ENCODE measurements at places on chromosomes 1 and 21.

DNA sequence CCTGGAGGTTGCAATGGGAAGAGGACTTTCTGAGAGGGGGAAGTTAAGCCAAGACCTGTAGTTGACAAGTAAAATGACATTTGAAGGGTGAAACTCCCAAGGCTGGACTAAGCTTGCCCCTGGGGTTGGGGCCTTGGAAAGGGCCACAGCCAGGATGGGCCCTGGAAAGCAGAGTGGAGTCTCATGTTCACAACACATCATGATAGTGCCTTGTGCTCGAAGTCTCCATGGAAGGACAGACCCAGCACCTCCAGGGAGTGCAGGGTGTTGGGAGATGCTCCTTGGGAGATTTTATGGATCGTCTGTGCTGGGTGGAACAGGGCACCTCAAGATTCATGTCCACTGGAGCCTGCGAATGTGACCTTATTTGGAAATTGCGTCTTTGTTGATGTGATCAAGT lies 55.6 kb upstream of the ACTRT2 start:
- no peak for DNase-seq

DNA sequence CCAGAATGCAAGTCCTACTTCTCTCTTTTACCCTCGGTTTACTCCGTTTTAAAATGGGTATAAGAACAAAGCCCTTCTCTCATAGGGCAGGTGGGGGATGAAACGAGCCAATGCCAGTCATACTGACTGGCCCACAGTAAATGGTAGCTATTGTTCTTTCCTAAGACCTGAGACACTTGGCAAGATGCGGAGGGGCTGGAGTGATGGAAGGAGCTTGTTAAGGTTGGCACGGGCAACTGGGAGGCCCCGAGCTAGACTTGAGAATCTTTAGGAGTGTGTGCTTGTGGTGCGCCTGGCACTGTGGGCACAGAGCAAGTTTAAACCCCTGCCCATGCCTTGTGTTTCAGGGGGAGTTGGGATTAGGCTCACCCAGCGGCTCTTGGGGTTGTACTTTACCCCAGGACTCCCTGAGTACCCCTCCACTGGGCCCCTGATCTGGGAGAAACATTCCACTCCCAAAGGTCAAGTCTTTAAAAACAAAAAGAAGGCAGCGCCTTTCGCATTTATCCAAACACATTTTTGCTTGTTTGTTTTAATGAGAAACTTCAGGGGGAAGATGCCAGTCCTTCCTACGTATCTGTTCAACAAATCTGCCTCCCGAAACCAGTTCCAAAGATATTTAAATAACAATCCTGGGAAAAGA lies 240.6 kb upstream of the TMEM51 start:
- no peak for DNase-seq

GRCh38 chr1:97270508-97271307 lies 549.1 kb downstream of the PTBP2 start:
- peak; percentile 34 for DNase-seq

DNA sequence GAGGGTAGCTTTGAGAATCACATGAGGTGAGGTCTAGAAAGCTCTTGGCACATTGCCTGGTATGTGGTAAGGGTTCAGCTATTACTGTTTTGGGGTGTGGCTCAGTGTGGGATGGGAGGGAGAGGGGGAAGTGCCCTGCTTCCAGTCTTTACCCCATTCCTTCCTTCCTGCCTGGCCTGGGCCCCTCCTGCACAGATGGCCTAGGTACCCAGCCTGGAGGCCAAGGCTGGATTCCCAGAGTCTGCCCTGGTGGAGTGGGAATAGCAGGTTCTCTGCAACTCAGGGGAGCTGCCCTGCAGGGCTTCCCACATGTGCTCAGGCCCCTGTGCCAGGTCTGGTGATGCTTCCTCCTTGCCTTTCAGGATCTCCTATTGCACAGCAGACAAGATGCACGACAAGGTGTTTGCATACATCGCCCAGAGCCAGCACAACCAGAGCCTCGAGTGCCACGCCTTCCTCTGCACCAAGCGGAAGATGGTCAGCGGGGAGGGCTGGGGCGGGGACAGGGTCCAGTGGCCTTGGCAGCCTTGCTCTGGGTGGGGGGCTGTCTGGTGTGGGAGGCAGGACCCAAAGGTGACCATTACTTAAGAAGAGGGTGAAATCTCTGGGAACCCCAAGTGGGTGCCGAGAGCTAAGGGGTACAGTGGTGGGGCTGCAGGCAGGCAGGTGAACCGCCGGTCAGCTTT lies 13.5 kb downstream of the LDLRAP1 start:
- peak; percentile 66 for DNase-seq

- no peak for DNase-seq
Measured at GRCh38 chr1:12152113-12152891, 14.5 kb upstream of the TNFRSF1B start.

DNA sequence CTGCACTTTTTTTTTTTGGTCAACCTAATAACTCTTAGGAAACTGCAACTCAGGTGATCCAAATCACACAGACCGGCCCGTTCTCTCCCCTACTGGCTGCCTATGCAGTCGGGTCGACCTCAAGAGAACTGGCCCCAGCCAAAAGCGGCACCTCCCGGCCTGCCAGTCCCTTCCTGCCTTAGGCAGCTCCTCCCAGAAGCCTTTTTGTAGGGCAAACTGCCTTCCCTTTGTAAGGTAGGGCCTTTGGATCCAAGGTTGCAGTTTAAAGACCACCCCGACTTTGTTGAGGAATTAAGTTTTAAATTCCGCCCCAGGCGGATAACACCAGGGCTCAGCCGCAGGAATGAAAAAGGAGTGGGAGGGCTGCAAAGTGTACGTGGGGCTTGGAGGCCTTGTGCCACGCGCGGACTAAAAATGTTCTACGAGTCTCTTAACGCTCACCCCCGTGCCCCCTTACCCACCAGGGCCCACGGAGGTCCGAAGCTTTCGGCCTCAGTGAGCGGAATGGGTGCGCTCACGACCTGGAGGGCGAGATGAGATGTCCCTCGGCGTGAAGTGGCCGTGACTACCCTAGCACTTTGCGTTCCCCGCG lies 642 bp upstream of the ST3GAL3 start:
- peak; percentile 18 for DNase-seq

- no peak for DNase-seq
Measured at GRCh38 chr1:154707901-154708463, 100.0 kb upstream of the ADAR start.

DNA sequence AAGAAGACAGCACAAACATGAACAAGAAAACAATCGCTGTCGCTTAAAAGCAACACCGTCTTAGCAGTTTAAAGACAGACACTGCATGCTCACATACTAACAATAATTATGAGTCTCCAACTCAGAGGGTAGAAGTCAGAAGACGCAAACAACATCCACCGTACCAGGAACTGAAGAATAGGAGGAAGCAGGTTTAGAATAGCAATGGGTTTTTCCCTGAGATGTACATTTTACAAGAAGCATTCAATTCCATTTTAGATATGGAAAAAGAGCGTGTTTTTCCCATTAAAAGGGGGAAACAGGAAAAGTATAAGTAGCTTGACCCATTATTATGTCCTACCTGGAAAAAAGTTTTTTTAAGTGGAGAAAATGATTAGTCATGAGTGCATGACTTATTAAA lies 34.5 kb upstream of the KCNE1 start:
- DNase-seq, result no peak

GRCh38 chr1:230453377-230453776 lies 27.2 kb upstream of the PGBD5 start:
- DNase-seq, result no peak

GRCh38 chr1:233998891-233999290 lies 94.4 kb downstream of the SLC35F3 start:
- DNase-seq, result no peak

- DNase-seq, result no peak
Measured at GRCh38 chr1:158371188-158371953, 17.7 kb downstream of the CD1E start.

GRCh38 chr1:186869526-186870228 lies 40.9 kb downstream of the PLA2G4A start:
- no peak for DNase-seq

DNA sequence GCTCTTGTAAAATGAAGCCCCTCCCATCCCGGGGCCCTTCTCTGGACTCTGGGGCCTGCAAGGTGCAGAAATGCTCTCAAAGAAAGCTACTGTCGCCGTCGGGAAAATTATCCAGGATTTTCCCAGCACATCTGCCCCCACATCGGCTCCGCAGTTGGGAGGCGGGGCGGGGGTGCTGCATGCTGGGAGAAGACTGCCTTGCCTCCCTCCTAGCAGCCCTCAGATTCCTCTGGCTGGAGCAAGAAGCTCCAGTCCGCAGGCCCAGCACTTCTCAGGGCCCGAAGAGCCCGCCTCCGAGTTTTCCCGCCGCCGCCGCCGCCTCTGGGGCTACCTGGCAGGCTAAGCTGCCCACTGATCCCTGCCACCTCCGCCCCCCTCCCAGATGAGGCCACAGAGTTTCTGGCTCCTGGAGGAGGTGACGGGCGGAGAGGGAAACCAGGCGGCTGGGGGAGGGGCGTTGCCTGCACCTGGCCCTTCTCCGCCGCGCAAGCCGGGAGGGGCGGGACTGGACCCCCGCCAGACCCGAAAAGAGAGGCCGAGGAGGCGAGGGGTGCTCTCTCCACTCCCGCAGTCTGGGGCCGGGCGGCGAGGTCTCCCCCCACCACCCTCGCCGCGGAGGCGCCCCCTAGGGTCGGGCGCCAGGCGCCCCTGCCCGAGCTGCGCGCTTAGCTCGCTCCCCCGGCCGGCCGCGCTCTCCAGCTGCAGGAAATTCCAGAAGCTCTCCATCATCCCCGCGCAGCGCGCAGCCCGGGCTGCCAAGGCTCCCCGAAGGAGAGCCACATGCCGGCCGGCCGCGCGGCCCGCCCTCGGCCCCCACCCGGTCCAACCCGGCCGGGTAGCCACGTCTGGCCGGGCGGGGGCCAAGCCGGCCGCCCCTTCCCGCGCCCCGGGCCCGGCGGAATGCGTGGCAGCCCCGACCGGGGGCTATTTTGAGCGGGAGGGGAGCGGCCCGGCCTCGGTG lies 28.8 kb downstream of the AHDC1 start:
- no peak for DNase-seq

GRCh38 chr1:199204231-199204630 lies 565.4 kb downstream of the PTPRC start:
- DNase-seq, result no peak

GRCh38 chr1:169586395-169587255 lies at the start of gene F5:
Gene F5, minus strand, starts transcription at chr1:169586481. Its CDS starts 95 bp downstream, at chr1:169586386.
- DNase-seq, result peak; percentile 85

DNA sequence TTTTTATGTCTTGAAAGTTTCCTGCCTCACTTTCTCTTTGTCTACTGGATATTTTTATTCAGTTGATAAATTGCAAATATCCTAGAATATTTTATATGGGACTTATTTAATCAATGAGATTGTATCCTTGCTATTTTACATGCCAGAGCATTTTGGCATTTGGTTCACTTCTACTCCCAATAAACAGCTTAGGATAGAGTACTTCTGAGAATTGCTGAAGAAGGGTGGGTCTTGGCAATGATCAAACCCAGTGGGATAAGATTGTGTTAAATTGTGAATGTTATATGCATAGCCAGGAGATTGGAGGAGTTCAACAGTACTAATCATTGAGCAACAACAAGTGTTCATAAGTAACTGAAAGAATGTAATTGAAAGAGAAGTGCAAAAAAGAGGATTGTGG lies 60.1 kb downstream of the SDCCAG8 start:
- no peak for DNase-seq

DNA sequence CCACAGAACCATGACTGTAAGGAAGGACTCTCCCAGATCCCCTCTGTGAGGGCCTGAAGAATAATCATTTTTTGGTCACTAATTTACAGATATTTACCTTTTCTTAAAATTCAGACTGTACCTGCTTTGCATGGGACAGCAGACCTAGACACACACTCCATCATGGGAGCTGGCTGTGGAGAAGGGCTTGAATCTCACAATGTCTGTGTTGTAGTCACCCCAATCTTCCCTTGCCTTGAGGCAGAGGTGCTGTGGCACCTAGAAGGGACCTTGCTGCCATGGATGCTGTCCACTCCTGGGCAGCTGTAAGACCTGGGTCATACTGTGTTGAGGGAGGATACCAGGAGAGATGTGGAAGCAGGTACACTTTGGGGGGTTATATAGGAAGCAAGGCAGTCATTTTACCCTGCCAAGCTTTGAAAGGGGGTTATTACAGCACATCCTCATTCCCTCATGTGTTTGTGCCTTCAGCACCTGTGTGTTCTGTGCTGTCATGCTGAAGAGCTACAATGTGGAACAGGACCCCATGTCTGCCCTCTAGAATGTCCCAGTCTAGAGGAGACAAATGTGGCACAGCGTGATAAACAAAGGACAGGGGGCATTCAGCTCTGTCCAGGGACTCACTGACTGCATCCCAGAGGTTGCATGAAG lies 27.1 kb downstream of the TRAF5 start:
- DNase-seq, result no peak

DNA sequence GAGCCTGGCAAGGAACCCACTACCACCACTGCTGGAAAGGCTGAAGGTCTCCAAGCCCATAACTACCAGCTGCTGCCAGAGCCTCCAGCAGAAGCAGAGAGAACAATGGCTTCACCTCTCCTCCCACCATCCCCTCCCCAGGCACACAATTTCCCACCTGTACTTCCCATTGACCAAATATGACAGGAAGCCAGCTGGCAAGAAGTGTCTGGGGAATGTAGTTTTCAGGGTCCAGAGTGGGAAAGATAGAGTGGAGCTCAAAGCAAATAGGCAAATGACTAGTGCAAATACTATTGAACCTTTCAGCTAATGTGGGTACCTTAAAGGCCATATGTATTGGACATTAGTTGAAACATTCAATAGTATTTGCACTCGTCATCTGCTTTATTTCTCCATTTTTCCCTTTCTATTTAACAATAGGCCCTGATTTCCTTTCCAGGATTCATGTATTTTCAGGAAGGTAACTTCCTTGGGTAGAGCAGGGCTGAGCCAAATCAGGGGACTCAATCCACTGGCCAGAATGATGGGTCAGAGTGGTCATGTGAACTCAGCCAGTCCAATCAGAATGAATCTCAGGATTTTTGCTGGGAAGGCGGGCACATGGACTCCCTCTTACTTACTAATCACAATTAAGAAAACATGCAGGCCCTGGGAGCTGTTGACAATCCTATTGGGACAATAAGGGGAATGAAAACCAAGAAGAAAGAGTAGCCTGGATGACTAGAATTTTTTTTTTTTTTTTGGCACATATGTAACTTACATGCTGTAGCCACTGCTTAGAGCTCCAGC lies 12.1 kb upstream of the NFYC start:
- no peak for DNase-seq

- DNase-seq, result no peak
Measured at GRCh38 chr1:9187004-9187403, 47.6 kb upstream of the H6PD start.

GRCh38 chr1:70168283-70168682 lies 37.1 kb downstream of the LRRC40 start:
- DNase-seq, result no peak

DNA sequence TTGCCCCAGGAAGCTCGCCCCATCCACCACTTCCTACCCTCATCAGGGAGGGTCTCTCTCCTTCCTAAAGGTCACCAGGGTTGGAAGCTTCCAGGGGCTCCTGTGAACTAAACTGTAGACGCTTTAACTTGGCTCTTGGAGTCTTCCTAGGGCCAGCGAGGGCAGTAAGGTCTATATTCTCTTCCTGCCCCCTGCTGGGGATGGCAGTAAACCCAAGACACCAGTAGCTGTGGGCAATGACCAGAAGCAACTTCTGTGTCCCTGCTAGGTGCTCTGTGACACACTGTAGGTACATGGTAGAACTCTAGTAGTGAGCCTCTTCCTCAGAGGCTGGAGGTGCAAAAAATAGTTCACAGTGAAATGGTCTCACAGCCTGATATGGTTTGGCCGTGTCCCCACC lies 30.0 kb downstream of the KCND3 start:
- DNase-seq, result no peak
